CD4-positive, alpha-beta T cell treated with Interleukin-17A for 4 hours (primary cell): ENCODE measurements at places on chromosomes 1 and 21.

GRCh38 chr21:34202553-34203372 lies 129.4 kb downstream of the MRPS6 start:
- peak; percentile 19 for DNase-seq

DNA sequence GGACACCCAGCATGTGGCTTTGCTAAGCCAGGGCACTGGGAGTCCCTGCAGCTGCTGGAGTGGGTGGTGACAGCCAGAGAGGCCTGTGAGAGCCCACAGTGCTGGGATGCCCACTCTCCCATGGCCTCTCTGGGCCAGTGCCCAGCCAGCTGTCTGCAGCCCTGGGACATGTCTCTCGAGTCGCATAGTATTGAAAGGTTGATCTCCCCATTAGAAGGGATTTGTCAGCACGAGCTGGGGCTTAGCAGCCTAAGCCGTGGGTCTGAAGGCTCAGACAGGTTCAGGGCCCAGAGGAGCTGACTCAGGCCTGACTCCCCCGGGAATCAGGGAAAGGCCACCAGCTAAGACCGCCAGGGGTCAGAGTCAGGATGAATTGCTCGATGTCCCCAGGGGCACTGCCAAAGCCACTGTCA lies 53.5 kb downstream of the FOXD2 start:
- no peak for DNase-seq

DNA sequence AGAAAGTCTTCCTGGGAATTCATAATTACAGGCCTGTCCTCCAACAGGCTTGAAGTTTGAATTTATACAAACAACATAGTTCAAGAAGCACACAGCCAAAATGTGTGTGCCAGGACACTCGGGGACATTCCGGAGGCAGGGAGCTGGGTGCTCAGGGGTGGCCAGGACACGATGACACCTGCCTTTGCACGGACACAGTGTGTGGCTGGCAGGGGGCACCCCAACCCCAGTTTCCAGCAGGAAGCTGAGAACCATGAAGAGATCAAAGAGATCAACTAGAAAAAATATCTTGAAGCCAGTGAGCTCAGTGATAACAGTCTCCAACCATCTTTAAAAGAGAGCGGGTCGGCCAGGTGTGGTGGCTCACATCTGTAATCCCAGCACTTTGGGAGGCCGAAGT lies 32.5 kb upstream of the TRAPPC10 start:
- DNase-seq: peak; percentile 25

DNA sequence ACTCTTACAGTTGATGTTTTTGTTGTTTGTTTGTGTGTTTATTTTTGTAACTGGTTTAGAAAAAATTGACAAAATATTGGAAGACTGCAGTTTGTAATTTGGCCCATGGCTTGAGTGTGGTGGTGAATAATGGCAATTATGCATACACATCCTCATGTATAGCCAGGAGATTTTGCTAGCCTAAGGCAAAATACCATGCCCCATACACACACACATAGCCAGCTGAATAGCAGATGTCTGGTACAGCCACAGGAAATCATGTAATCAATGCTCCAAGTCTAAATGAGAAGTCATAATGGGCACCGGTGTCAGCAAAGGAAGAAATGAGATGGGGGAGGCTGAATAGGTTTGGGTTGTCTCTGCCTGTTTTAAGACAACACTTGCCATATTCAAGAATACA lies 135.2 kb upstream of the COA6 start:
- DNase-seq: no peak

DNA sequence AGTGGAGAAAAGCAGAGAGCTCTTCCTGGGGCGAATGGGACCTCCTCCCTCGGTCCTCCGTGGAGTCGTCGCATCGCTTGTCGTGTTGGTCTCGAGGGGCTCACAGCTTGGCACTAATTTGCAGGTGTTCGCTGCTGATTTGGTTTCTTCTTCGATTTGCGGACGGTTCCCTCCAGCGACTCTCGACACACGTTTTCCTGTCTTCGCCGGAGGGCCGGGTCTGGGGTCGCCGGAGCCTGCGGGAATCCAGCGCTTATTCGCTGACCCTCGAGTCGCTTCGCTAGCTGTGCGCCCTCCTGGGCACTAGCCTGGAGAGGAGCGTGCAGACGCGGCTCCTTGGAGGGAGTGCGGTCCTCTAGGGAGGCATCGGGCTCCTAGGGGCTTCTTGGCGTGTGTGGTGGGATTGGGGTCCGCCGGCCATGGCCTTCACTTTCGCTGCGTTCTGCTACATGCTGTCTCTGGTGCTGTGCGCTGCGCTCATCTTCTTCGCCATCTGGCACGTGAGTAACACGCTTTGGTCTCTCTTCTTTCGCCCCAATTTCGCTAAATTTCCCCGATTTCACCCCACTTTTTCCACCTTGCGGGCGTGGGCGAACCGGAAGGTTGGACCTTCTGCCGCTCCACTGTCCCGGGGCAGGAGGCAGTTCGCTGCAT lies 766 bp downstream of the CNIH3 start:
- DNase-seq: no peak
